Stimulated activated CD8-positive, alpha-beta memory T cell treated with anti-CD3 and anti-CD28 coated beads, Interleukin-4, amount 100 ng/mL, for 1 hour (primary cell): ENCODE measurements at places on chromosomes 11 and 22.

DNA sequence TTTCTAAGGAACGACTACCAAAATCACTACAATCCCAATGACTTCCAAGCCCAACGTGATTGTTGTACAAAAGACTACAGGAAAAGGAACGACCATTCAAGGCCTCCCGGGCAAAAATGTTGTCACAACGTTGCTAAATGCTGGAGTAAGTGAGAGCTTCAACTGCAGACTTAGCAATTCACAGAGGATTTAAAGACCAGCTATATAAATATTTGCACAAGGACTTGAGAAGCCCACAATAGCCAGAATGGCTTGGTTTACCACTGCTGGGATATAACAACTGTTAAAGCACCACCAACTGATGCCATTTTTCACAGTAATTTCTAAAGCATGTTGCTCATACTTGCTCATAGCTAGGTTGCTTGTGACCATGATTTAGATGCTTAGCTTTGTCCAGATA is 78.3 kb downstream of the EMSY start:
- no peak for DNase-seq

GRCh38 chr11:82792822-82793569 is 59.3 kb upstream of the FAM181B start:
- DNase-seq, result no peak

DNA sequence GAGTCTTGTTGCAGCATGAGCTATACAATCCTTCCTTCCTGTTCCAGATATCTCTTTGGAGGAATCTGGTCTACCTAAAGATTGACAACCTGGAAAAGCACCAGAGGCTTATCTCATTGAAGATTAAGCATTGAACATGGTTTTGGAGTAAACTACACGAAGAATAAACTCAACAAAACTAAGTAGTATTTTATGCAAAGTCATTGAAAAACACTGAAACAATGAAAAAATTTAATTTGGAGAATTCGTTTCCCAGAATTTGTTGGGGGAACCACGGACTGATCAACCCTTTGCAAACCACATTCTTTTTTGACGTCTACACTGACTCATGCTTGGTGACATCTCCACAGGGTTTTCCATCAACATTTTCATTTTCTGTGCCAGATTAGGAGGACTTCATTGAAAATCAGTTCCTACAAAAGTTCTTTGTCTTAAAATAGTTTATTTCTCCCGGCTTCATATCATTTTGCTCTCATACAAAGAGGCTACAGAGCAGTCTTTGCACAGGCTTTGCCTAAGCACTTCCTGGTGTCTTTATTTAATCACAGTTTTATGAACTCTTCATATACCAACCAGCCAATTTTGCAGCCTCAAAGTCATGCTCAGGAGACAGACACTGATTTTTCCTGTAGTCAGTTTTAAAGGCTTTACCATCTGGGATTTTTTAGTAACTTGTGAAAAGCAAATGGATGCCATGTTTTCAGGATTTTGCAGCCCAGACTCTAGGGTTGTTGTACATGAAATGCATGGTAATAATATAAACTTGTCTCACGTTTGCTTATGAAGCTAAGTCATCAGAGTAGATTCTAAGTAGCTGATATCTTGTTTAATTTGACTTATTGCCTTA is 186.3 kb downstream of the C11orf91 start:
- no peak for DNase-seq

GRCh38 chr11:35897019-35897418 is 46.8 kb upstream of the LDLRAD3 start:
- DNase-seq, result no peak

DNA sequence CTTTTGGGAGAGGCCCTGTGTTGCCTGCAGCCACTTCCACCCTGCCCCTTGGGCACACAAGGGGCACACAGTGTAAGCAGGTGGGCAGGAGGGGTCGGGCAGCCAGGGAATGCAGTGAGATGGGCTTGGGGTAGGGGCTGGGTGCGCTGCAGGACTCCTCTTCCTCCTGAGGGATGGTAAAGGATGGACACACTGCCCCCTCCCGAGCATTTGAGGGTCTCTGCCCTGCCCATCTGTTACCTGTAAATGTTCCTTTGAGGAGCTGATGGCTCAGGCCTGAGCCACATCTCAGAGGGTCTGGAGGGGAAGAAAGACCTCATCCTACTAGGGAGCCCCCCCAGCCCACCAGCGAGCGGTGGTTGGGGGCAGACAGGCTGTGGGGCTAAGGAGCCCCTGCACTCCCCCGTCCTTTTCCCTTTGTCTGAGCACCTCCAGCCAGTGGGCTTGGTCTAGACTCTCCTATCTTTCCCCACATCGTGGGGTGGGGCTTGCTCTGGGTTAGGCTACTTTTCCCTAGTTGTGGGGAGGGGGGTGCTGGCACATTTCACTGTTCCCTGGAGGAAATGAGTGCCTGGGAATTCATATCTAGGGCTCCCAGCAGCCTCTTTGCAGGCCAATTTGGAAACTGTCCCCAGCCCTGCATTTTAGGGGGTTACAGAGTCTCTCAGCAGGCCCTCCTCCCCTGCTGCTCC is 1.7 kb upstream of the TSSC4 start:
- DNase-seq, result no peak

GRCh38 chr11:9914064-9914463 is 250.2 kb downstream of the SWAP70 start:
- DNase-seq, result no peak

DNA sequence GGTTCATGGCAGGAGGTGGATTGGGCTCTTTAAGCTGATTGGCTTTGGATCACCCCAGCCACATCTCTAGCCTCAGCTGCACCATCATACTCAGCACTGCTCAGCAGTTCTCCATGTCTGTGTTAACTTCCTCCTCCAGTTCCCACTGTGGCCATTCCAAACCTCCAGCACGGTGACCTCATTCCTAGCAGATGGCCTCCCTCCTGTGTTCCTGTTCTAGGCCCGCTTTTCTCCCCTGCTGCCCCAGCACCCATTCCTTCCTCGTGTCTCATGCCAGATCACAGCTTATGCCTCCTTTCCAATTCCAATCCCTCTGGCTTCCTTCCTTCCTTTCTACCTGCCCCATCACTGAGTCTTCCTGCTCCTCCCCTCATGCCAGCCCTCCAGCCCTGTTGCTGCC is 96.1 kb downstream of the MICAL2 start:
- DNase-seq, result no peak

- no peak for DNase-seq
Measured at GRCh38 chr11:18236664-18237356, at the start of gene SAA4. TSS of gene SAA4 (minus strand) at chr11:18236802. CDS start at chr11:18235926, 876 bp downstream.

DNA sequence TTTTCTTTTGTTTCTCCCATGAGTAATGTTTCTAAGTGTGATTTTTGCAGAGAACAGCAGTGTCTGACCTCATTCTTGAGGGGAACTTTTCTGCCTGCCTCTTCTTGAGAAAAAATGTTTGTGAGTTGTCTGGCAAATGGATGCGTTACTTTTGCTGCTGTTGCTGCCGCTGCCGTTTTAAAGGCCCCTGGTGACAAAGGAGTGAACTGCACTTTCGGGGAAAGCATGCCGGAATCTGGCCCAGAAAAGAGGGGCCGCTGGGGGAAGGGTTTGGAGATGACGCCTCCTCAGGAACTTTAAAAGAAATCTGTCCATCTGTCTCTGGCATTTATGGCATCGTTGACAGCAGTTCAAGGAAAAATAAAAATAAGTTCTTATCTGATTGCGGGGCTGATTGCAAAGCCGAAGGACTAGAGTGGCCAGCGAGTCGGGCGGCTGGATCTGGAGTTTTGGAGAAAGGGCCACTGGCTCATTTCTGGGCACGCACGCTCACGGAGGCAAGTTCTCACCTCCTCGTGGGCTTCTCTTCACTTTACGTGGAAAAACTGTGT is 16.5 kb downstream of the ZBTB16 start:
- DNase-seq, result no peak

DNA sequence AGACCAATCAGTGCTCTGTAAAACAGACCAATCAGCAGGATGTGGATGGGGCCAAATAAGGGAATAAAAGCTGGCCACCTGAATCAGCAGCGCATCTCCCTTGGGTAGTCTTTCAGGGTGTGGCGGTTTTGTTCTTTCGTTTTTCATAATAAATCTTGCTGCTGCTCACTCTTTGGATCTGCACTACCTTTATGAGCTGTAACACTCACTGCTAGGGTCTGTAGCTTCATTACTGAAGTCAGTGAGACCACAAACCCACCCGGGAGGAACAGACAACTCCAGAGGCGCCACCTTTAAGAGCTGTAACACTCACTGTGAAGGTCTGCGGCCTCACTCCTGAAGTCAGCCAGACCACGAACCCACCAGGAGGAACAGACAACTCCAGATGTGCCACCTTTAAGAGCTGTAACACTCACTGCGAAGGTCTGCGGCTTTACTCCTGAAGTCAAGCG is 175.5 kb upstream of the PDGFD start:
- no peak for DNase-seq

- DNase-seq, result no peak
Measured at GRCh38 chr11:81237139-81237538, 1496.5 kb downstream of the FAM181B start.

- DNase-seq, result no peak
Measured at GRCh38 chr22:22124374-22124773, 120.2 kb upstream of the VPREB1 start.

DNA sequence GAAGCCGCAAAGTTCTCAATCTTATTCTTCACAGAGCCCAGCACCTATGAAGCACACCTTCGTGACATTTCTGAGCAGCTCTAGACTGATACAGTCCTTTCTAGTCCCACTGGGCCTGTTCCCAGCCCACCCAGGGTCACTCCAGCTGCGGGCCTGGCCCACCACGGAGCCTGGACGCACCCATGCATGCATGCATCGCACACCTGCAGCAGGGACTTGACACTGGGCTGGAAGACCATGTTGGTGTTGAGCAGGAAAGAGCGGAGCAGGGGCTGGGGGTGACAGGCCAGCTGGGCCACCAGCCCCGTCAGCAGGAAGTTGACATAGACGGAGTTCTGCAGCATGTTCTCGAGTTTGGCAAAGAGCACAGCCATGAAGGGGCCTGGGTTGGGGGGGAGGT is 9.2 kb downstream of the C11orf42 start:
- DNase-seq, result no peak

DNA sequence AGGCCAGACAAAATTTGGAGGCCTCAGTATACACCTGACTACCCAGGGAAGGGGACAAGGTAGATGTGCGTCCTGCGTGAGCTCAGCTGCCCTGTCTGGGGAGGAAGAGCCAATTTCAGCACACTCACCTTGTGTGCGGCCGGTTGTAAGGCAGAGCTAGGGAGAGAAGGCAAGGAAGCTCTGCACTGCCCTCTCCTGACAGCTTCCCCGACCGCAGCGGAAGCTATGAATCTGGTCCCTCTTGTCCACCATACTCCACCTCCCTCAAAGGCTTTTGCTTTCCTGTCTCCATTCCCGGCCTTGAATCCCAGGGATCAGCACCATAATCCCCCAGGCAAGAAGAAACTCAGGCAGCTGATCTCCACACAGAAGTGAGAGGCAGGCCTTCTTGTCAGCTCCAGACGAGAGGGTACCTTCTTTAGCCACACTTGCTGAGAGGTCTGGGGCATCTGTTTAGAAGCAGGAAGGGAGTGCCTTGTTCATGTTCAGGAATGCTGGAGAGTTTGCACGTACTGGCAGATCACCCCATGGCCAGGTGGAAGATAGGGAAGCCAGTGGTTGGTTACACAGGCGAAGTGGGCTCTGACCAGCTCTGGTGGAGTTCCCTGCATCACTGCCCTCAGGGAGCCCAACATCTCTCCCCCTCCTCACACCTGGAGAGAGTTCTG is 62.5 kb downstream of the FEZ1 start:
- no peak for DNase-seq

DNA sequence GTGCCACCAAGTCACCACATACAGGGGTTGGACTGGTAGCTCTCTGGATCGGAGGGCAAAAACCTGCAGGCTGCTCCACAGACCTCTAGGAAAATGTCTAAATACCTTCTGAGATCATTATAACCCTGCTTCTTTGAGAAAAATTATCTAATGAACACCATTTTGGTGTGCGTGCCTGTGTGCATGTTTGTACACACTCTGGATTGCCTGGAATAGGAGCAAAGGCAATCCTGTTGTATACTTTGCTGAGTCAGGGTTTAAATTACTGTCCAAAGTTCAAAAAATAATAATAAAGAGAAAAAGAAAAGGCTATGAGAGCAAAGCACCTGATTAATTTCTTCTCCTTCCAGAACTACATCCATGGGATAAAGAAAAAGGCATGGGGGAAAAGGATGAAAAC is 11.0 kb downstream of the JAML start:
- DNase-seq, result no peak

GRCh38 chr11:108483163-108483562 is 15.0 kb downstream of the POGLUT3 start:
- no peak for DNase-seq

GRCh38 chr22:30609260-30610185 is 2.5 kb downstream of the TCN2 start:
- DNase-seq, result no peak

DNA sequence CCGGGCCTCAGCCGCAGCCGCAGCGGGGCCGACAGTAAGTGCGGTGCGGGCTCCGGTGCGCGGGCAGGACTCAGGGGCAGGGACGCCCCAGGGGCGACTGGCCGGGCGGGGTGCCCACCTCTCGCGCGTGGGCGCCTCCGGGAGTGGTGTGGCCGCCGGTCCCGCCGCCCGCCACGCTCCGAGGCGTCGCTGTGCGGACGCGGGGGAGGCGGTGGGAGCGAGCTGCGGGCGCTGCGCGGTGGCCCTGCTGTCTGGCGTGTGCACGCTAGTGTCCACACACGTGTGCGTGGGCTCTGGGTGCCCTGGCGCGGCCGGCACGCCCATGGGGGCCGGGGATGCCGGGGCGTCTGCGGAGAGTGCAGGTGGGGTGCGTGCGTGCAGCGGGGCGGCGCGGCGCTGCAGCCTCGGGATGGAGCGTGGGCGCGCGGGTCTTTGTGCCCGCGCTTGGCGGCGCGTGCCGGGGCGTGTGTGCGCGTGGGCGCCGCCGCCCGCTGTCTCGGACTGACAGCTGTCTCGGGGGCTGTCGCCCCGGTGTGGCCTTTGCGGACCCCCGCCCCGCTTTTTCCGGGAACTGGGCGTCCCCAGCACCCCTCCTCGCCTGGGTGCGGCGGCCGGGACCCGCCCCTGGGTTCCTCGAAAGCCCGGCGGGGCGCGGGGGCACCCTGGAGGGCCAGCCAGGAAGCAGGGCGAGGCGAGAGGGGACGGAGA is 804 bp downstream of the KCNK4 start:
- DNase-seq, result no peak

DNA sequence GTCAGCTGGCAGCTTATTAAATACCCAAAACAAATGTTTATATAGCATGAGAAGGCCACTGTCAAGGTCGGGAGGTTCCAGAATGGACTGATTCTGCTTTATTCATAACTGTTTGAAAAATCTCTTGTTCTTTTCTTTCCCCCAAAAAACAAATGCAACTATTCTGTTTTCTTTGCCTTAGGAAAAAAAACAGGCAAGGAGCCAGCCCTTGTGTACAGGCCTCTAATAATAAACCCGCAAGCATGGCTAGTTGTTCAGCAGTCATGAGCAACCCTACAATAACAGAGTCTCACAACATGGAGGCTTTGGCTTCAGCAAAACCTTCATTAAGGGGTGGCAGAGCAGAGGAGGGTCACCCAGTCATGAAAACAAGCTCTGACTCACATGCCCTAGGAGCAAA is 191.7 kb downstream of the KIRREL3 start:
- DNase-seq, result no peak

GRCh38 chr11:69059429-69059828 is 10.7 kb downstream of the TPCN2 start:
- no peak for DNase-seq

GRCh38 chr22:40363059-40363458 is 7.3 kb upstream of the SGSM3 start:
- DNase-seq, result no peak

GRCh38 chr22:46193898-46194310 is 43.6 kb downstream of the PPARA start:
- no peak for DNase-seq

GRCh38 chr11:119726585-119727522 is 2.1 kb downstream of the NECTIN1 start:
- DNase-seq, result no peak
